Stimulated activated CD4-positive, alpha-beta T cell treated with anti-CD3 and anti-CD28 coated beads, Interleukin-4, amount 100 ng/mL, for 4 hours (primary cell): ENCODE measurements at places on chromosomes 5 and 9.
A peak's percentile ranks its signal among the peaks of the same experiment; 100 is the strongest.

- peak; percentile 19 for DNase-seq
These were observed 17.3 kb upstream of the TERT start for GRCh38 chr5:1312206-1312605.

- no peak for DNase-seq
These were observed 11.2 kb downstream of the GLRA1 start for GRCh38 chr5:151913425-151913824.

DNA sequence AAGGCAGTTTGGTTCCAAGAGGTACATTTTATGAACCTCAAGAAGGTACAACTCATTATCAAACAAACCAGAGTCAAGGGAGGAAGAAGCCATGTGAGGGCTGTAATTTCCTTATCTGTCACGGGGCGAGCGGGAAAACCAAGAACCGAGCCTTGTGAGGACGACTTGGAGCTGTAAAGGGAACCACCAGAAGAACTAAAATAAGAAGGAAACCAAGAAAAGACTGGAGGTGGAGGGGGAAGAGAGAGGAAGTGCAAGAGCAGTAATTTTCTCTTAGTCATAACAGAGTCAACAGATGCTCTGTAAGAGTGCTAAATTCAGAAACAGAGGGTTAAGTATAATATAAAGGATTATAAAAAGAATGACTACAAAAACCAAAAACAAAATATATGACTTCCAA is 127.1 kb downstream of the DIRAS2 start:
- DNase-seq: no peak

GRCh38 chr5:159444441-159445082 is 114.3 kb upstream of the IL12B start:
- DNase-seq: no peak

- DNase-seq: no peak
These were observed 724.0 kb upstream of the ZNF608 start for GRCh38 chr5:125470280-125470902.

DNA sequence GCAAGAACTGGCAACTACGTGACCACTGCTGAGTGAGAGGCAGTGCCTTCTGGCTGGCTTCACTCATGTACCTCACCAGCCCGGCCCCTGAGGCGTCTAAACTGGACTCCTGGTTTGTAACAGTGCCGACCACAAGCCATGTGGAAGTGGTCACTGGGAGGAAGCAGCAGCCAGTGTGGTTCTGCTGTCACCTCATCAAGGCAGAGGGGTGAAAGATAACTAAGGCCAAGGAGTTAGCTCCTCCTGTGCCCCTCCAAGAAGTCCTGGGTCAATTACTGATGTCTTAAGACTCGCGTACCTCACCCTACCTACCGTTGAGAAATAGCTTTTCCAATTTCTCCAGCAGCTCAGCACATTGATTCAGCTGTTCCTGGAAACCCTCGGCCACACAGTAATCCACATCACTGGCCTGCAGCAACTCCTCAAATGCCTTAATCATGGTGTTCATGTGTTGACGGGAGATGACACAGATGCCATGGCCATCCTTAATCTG is 142.9 kb downstream of the CDK5RAP2 start:
- DNase-seq: no peak

DNA sequence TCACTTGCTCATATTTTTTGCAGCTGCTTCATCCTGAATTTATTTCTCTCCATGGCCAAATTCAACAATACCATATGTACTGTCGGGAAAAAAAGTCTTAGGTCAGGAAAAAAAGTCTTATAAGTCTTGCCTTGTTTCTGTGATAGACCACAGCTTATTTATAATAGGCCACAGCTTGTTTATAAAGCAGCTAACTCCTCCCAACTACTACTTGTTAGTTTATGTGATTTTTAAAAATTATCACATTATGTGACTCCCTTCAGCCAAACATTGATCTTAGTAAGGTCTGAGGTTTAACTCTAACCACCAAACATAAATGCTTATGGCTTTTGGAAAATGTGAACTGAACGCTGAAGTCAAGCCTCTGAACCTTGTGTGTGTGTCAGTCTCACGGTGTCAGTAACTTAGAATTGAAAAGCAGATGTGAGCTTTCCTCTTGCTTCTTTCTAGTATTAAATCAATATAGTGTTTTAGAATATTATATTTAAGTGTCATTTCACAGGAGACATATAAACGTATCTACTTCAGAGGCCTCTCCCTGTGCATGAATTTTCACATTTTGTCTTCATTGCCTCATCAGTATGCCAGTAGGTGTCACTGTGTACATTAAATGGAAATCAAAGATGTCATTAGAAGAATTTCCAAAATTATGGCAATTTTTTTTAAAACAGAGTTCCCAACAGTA is 51.3 kb downstream of the SNX24 start:
- no peak for DNase-seq

GRCh38 chr9:138053321-138053868 is 175.8 kb downstream of the CACNA1B start:
- no peak for DNase-seq

- DNase-seq: no peak
These were observed 1.3 kb downstream of the RAB14 start for GRCh38 chr9:121200356-121200755.

GRCh38 chr9:134343637-134344036 is 17.4 kb downstream of the RXRA start:
- DNase-seq: no peak

DNA sequence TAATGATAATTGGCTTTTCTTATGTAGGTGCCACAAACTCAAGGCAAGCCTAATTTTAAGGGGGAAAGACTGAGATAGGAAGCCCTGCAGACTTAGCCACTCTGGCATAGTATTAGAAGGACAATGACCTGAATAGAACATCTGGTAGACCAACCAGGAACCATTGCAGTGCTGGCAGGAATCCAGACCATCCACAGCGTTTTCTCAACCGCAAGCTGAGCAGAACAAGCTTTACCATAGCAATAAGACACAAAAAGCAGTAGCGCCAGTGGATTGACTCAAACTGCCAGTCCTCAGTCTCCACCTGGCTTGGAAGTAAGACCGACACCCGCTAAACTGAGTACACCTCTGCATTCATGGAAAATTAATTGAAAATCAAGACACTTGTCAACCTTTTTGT is 141.3 kb upstream of the LPAR1 start:
- DNase-seq: no peak

GRCh38 chr5:167792514-167792913 is 498.9 kb upstream of the WWC1 start:
- DNase-seq: no peak

GRCh38 chr9:136085815-136086212 is 9.3 kb downstream of the NACC2 start:
- no peak for DNase-seq

DNA sequence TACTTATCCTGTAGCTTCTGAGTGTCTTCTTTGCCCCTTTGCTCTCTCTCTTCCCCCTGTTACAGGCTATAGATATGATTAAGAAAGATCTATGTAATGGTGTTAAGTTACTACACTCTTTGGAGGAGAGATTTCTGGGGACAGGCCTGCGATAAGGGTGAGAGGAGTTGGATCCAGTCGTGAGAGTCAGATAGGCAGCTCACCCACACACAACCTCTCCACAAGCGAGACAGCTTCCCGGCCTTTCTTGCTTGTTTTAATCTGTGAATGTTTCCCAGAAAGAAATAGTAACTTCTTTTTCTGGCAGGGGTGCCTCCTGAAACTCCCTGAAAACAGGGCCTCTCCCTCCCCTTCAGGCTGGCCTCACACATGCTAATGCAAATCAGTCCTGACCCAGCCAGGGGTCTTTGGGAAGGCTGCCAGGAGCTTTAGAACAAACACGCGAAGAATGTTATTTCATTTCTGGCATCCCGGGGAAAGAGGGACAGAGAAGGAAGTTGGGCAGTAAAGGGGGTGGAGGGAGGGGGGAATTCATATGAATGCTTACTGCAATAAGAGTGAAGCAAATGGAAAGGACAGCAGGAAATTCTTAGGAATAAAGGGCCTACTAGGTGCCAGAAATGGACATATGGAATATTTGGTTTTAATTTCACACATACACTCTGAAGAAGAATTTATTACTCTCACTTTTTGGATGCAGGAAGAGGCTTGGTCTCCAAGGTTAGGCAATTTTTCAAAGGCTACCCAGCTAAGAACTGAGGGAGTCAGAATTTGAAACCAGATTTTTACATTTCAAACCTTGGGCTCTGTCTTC is 215.8 kb upstream of the TRIM32 start:
- no peak for DNase-seq

DNA sequence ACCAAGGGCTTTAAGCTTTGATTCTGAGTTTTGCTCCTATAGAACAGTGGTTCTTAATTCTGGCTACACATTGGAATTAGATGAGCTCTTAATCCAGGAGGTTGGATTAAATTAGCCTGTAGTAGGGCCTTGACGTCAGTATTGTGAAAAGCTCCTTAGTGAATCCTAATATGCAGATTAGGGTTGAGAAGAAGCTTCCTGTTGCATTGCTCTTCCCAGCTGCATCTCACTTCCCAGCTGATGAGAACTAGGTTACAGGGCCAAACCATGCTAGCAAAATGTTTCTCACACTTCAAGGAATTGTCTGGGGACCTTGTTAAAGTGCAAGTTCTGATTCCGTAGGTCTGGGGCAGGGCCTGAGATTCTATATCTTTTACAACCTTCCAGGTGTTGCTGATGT is 300.0 kb downstream of the ZSWIM6 start:
- DNase-seq: no peak

- no peak for DNase-seq
These were observed 3.5 kb upstream of the SPOCK1 start for GRCh38 chr5:137502632-137503031.

- no peak for DNase-seq
These were observed 139.4 kb upstream of the LMX1B start for GRCh38 chr9:126474206-126474765.

DNA sequence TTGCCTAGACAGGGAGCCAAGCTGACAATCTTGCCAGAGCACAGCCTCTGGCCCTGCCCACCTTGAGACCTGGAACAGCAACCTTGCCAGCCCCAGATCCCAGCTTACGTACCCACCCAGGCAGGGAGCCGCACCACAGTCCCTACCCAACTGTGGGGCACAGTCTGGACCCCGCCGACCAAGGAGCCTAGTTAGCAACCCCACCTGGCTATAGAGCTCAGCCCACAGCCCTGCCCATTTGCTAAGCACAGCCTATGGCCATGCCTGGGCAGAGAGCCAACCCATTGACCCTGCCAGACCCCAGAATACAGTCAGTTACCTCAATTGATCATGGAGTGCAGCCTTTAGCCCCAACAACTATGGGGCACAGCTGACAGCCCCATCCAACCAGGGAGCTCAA is 97.9 kb upstream of the SH3GL2 start:
- DNase-seq: no peak

DNA sequence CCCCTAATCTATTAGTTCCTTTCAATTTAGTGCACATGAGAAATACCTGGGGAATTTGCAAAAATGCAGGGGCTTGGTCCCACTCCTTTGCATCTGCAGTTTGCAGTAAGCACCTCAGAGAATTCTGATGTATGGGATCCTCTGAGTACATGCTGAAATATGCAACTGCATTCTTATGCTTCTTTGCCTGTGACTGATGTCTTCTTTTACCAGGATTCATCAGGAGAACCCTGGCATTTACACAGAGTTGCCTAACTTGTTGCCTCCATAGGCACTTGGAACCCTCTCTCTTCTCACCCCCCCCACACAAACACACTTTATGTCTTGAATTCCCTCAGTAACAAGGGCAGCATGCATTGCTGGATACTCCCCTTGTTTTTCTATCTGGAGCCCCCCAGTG is 173.1 kb downstream of the KDM4C start:
- DNase-seq: no peak

- DNase-seq: no peak
These were observed 40.8 kb upstream of the DMRT1 start for GRCh38 chr9:800591-801150.

DNA sequence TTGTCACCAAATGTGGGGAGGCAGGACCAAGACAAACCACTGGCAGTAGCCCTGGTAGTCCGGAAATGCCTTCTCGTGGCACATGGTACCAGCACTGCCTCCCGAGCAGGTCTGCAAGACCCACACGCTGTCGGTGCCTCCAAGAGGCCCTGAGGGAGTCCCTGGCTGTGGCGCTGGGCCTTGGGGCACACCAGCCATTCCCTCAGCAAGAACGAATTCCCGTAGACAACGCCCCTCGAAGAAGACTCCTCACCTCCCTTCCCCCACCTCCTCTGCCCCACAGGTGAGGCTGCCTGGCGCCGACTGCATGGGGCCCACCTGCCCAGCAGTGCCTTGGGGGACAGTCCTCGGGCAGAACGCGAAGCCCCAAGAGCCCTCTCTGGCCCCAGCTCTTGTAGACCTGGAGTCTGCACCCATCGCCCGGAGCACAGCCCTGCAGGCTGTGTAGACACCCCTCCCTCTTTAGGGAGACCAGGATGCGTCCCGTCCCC is 56.0 kb downstream of the EXD3 start:
- DNase-seq: no peak

DNA sequence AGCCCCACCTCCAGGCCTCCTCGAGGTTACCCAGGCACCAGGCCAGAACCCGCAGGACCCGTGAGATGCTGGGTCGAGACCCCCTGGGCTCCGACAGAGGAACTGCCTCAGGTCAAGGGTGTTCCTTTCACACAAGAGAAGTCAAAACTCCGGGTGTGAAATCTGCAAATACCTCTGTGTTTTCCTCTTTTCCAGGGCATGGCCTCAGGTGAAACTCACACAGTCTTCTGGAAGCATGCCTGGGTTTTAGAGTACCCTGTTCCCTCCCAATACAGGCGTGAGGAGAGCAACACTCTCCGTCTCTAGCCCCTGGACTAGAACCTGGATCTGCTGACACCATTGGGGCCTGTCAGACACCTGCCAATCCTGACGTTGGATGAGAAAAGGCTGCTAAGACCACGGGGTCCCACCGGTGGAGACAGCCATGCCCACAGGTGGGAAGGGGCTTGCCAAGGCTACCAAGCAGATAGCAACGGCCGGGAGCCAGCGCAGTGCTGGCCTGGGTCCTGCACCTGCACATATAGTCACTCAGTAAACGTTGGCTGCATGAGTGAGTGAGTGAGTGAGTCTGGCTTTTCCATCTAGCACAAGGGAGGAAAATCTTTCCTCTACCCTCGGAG is 182.0 kb upstream of the PPP1R26 start:
- no peak for DNase-seq

DNA sequence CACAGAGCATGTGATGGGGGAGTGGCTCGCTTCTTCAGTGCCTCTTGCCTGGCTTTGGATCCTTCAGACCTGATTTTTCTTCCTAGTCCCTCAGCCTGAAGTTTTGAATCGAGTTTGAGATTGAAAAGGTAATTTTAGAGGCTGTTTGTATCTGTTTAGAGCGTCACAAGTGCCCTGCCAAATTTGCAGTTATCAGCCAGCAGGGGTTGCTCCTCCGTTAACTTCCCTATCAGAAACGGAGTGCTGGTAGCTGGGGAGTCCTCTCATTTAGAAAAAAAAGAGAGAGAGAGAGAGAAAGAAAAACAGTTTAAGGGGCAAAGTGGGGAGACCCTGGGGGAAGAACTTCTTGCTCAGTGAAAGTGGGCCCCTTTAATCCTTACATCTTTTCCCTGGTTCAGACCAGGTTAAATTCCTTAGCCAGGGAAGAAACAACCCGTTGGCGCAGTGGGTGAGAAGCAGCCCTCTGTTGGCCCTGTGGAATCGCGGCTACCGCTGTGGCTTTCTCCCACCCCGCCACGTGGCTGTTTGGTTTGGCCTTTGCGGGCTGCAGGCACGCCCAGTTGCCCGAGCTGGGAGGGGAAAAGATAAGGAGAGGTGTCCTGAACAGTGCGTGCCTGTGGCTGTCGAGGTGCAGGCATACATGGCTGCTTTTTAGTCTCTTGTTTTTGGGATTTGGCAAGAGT is 576.7 kb upstream of the ACO1 start:
- no peak for DNase-seq

GRCh38 chr9:21778304-21778703 is 24.1 kb upstream of the MTAP start:
- DNase-seq: no peak

- DNase-seq: no peak
These were observed 48.8 kb upstream of the COL5A1 start for GRCh38 chr9:134592819-134593200.
